Stomach (tissue), 19 donors: ENCODE measurements at places on chromosomes 16 and 17.

- H3K27me3 ChIP-seq = peaks cover 9% of the 10 kb centered on the region
- DNase-seq = no peak
- no peak overlapping the region for H3K27ac ChIP-seq
- H3K4me1 ChIP-seq = peaks cover 6% of the 10 kb centered on the region
- H3K36me3 ChIP-seq = no peaks in the 10 kb centered on the region
Measured at GRCh38 chr17:74645010-74645409, 21.5 kb upstream of the CD300E start.

DNA sequence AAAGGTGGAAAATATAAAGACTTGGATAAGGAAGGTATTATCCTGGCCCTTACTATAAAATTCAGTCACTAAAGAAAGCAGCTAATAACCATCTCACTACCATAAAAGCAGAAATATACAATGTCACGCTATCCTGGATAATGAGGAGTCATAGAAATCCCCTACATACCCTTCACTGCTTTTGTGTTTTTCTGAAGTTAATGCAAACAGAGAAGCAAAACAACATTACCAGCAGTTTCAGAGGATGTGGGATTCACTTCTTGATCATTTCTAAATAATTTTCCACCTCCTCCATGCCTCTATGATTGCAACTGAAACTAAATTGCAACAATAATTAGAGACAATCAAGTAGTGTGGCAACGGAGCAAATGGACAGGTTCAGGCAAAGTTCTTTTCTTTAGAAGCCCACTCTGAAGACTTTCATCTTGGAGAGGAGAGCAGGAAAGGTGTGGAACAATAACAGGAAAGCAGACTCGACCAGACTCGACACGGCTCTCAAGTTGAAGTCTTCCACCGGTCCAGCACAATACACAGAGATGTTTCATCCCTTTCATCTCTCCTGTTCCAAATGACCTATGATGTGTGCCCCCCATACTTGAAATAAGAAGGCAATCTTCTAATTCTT lies 10.2 kb downstream of the CYTH1 start:
- no peaks in the 10 kb centered on the region for H3K27me3 ChIP-seq
- no peak overlapping the region for H3K27ac ChIP-seq
- DNase-seq = no peak

DNA sequence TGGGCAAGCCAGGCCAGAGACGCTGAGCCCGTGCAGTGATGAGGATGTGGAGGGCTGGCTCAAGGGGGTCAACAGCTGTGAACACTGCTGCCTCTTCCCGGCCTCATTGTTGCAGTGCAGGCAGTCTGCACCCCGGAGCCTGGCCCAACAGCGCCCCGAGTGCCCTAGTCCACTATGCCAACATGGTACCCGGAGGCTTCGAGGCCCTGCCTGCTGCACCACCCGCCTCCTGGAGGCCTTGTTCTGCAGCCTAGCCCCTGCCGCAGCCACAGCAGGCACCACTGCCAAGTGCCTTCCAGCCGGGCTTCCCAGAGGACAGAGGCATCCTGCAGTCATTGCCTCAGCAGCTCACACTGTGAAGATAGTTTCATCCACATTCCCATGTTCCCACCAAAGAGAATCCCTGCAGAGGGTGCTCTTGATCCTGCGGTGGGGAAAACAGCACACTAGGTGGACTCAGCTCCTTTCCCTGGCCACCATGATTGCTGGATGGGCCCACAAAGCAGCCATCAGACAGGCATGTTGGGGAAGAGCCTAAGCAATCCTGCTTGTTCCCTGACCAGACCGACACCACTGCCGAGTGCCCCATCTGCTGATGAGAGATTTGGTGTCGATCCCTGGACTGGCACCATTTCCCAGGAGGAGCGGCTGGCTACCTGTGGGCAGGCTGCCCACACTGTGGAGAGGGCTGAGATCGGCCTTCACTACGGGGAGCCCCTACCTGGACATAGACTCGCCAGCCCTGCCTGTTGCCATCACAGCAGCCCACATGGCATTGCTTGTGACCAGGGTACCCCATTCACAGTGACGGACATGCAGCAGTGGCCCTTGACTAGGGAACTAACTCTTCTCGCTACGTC lies 44.9 kb downstream of the USP22 start:
- H3K27ac ChIP-seq = no peak overlapping the region
- peaks cover 18% of the 10 kb centered on the region for H3K36me3 ChIP-seq
- no peak for DNase-seq
- peaks cover 29% of the 10 kb centered on the region for H3K4me1 ChIP-seq

GRCh38 chr17:76822184-76822778 lies 45.9 kb upstream of the MGAT5B start:
- H3K27ac ChIP-seq = no peak overlapping the region
- no peaks in the 10 kb centered on the region for H3K27me3 ChIP-seq
- DNase-seq = no peak
- H3K4me1 ChIP-seq = no peaks in the 10 kb centered on the region

DNA sequence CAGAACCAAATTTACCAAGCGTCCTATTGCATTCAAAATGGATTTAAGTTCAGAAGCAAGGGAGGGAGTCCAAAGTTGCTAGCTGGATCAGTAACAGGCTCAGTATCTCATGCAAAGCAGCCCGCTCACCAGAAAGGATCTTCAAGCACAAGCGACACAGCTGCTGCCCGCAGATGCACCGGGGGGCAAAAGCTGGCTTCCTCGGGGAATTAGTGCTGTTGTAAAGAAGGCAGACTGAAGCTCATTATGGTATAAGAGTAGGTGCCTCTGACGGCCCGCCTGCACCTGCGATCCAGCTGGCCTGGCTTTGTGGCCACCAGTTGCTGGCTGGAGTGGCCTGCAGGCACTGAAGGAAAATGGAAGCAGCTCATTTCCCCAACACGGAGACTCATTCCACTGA lies 128.4 kb upstream of the RCVRN start:
- peak overlapping the region; percentile 71 for H3K27ac ChIP-seq
- H3K4me1 ChIP-seq = no peaks in the 10 kb centered on the region
- no peaks in the 10 kb centered on the region for H3K27me3 ChIP-seq
- peak overlapping the region; percentile 19 for H3K4me3 ChIP-seq

DNA sequence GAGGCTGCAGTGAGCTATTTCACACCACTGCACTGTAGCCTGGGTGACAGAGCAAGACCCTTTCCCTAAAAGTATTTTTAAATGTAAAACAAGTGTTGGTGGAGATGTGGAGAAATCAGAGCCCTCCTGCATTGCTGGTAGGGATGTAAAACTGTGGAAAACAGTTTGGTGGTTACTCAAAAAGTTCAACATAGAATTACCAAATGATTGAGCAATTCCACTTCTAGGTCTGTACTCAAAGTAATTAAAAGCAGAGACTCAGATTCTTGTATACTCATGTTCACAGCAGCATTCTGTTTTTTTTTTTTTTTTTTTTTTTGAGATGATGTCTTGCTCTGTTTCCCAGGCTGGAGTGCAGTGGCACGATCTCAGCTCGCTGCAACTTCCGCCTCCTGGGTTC lies 141.8 kb downstream of the PITPNC1 start:
- peaks cover 43% of the 10 kb centered on the region for H3K4me1 ChIP-seq
- no peak overlapping the region for H3K4me3 ChIP-seq
- H3K36me3 ChIP-seq = no peaks in the 10 kb centered on the region
- H3K27ac ChIP-seq = no peak overlapping the region
- H3K27me3 ChIP-seq = no peaks in the 10 kb centered on the region
- no peak for DNase-seq

DNA sequence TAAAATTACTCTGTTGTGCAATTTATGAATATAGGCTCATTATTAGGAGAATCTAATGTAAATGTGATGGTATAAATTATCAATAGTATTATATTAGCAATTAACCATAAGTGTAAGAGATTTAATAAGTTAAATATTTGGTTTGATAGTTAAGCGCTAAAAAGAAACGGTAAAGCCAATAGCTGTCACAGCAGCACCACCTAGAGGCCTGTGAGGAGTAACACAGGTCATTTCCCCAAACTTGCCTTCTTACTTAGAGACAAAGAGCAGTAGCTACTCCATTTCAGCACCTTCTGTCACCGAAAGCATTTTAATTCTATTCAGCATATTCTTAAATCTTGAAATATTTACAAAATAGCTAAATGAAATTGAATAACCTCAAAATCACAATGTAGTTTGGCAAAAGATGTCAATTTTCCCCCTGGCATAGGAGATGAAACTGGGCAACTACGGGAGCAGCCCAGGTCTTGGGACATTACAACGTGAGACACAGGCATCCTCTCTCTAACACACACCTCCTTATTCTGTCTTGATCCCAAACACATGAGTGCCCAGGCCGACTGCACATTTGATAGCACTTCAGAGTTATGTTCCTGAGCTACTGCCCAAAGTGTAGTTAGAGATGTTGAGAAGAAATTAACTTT lies 14.3 kb upstream of the DYNLRB2 start:
- no peak overlapping the region for H3K4me3 ChIP-seq
- H3K27ac ChIP-seq = no peak overlapping the region
- H3K4me1 ChIP-seq = peaks cover 8% of the 10 kb centered on the region
- H3K27me3 ChIP-seq = no peaks in the 10 kb centered on the region
- DNase-seq = peak; percentile 48

- no peak for DNase-seq
- no peak overlapping the region for H3K27ac ChIP-seq
- H3K4me1 ChIP-seq = no peaks in the 10 kb centered on the region
- peaks cover 40% of the 10 kb centered on the region for H3K36me3 ChIP-seq
Measured at GRCh38 chr17:32731556-32732295, 145.2 kb downstream of the MYO1D start.

GRCh38 chr17:37829592-37830123 lies 84.8 kb upstream of the HNF1B start:
- H3K4me1 ChIP-seq = peaks cover 5% of the 10 kb centered on the region
- no peak for DNase-seq
- no peak overlapping the region for H3K27ac ChIP-seq
- H3K4me3 ChIP-seq = no peak overlapping the region
- H3K27me3 ChIP-seq = no peaks in the 10 kb centered on the region

DNA sequence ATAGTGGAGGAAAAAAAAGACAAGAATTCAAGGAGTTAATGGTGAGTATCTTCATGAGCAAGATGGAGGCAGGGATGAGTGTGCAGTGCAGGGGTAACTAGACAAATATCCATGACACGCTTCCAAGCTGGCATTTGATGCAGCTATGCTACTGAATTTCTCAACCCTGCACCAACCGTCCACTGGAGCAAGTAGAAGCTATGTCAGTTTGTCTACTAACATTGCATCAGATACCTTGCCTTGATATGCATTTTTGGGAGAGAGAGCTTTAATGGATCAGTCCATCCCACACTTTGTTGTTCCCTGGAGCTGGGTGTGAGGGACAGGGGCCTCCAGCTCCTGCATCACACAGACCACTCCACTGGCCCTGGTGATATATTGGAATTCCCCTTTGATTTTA lies 16.4 kb downstream of the CCL11 start:
- H3K27me3 ChIP-seq = no peaks in the 10 kb centered on the region
- DNase-seq = no peak
- peaks cover 12% of the 10 kb centered on the region for H3K4me1 ChIP-seq
- H3K36me3 ChIP-seq = no peaks in the 10 kb centered on the region

DNA sequence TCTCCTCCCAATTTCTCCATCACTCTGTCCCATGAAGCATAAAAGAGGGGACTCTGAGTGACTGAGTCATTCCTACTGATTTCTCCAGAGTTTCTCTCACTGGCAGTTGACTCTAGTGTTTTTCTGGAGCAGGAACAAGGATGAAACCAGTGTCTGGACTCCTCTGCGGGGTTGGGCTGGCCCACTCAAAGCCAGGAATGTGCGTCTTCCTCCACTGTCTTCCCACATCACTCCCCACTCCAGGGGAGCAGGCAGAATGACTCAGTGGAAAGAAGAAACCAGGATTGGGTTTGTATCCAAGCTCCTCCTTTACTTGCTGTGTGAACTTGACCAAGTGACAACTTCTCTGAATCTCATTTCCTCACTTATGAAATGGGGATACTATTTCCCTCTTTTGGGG lies 497.5 kb upstream of the SALL1 start:
- no peak overlapping the region for H3K27ac ChIP-seq
- no peak for DNase-seq
- H3K4me3 ChIP-seq = no peak overlapping the region
- H3K4me1 ChIP-seq = no peaks in the 10 kb centered on the region

DNA sequence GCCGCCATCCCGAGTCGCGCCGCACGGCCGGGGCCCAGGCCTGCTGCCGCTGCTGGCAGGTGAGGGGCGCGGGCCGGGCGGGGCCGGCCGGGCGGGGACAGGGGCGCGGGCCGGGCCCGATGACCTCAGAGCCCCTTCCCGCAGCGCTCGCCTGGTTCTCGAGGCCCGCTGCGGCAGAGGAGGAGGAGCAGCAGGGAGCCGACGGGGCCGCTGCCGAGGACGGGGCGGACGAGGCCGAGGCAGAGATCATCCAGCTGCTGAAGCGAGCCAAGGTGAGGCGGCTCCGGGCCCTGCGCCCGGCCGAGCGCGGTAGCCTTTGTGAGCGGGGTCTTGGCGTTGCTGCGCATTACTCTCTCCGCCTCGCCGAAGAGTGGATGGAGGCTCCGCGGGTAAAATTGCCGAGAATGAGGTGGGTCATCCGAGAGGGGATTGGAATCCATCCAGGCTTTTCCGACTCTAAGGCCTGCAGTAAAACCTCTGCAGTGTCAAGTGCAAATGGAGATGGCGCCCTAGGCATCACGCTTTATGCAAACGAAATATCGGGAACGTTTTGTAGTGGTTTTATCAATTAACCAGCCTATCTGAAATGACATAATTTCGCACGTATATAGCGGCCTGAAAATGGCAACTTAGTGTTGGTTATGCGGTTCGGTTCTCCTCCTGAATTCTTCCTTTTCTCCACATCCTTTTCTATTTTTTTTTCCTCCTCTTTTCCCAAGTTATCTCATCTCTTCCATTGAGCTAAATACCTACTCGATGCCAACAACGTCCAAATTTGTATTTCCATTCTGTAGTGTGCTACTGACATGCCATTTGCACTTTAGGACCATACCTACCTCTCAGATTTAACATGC lies 577 bp downstream of the TTC19 start:
- peaks cover 33% of the 10 kb centered on the region for H3K4me1 ChIP-seq
- peaks cover 45% of the 10 kb centered on the region for H3K36me3 ChIP-seq
- H3K27ac ChIP-seq = peak overlapping the region; percentile 93
- DNase-seq = no peak
- peak overlapping the region; percentile 68 for H3K4me3 ChIP-seq
- no peaks in the 10 kb centered on the region for H3K27me3 ChIP-seq

DNA sequence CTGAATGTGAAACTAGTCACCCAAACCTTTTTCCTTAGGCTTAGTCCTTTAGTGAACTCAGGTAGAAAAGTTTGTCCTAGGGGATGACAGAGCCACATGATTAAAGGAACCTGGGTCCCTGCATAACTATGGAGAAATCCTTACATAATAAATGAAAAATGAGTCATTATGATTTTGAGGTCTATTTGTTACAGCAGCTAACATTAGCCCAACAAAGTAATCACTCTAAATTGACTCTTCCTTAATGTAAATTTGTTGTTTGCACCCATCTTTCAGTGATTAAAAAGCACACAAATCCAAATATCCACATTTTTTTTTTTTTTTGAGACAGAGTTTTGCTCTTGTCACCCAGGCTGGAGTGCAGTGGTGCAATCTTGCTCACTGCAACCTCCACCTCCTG lies 32.0 kb downstream of the OGFOD1 start:
- DNase-seq = no peak
- H3K36me3 ChIP-seq = peaks cover 75% of the 10 kb centered on the region
- H3K4me3 ChIP-seq = no peak overlapping the region
- H3K4me1 ChIP-seq = no peaks in the 10 kb centered on the region
- H3K27ac ChIP-seq = no peak overlapping the region
